Urinary bladder (tissue), 4 donors: ENCODE measurements at places on chromosomes 6 and 20. TPM values are rescaled to one million over a fixed set of nuclear protein-coding genes. Genes with fewer than 3 reads are reported as not detected.

ADGRF1 gene
- 5.3 TPM for polyA plus RNA-seq

- DNase-seq, result no peak
Measured at GRCh38 chr20:44970243-44970757, 4.0 kb downstream of the STK4 start.

ETV7 gene
- polyA plus RNA-seq, result 1.5 TPM

- no peak for DNase-seq
Measured at GRCh38 chr6:153043719-153044118, 41.2 kb upstream of the MTRF1L start.

GRCh38 chr20:33653218-33653899 lies 8.8 kb upstream of the C20orf144 start:
- DNase-seq, result no peak

DNA sequence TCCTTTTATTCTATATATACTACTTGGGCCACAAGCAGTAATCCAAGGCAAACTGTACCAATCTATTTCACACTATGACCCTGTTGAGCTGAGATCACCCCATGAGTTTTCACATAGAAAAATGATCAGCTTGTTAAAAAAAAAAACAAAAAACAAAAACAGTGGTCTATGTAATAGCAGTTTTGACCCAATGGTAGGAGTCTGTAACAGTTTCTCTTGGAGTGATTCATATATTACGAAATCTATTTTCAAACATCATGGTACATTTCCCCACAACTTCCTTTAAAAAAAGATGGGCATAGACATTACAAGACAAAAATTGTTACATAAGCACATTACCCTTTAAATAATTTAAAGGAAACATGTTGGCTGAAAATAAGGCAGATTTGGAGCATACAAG lies 78.1 kb downstream of the PRSS35 start:
- no peak for DNase-seq

GRCh38 chr6:82436740-82437139 lies 73.1 kb downstream of the TPBG start:
- DNase-seq, result no peak

MAK gene
- 0.06 TPM for polyA plus RNA-seq
